ENCODE measurements at places on chromosomes 5 and 9. TPM values are rescaled to one million over a fixed set of nuclear protein-coding genes. Genes with fewer than 3 reads are reported as not detected.

The GADD45G gene
- 10.2 TPM for total RNA-seq

The ZFAND5 gene
- 113 TPM for total RNA-seq

The SARDH gene
- 30.5 TPM for total RNA-seq

The F2R gene
- total RNA-seq = 44.6 TPM

The WNK2 gene
- total RNA-seq = not detected

DNA sequence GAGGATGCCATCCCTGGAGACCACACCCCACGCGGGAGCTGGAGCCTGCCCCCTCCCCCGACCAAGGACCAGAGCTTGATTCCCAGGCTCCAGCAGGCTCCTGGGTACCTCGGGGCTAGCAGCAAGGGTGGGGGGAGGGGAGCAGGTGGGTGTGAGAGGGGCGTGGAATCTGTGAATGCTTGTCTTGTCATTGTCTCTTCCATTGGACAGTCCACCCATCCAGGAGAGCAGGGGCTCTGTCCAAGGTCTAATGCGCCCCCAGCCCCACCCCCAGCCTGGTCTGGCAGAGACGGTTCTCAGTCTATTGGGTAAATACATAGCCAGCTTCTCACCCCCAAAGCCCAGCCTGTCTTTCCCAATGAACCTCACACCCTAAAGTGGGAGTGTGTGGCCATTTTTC, 22.8 kb downstream of the URM1 start:
- no peak for DNase-seq

DNA sequence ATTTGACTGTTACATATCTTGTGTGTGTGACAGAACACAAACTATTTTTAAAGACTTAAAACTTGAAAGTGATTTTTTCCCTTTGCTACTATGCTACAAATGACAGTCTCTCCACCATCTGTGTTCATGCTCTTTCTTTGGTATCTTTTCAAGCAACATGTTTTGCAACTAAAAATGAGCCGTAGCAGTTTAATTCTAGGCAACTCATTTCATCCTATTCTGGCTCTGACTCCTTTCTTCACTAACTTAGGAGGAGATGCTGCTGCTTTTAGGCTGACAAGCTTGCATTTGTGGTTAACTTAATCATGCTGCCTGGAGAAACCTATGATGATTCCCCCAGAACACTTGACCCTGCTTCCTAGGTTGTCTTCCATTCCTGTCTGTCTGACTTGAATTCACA, 100.6 kb downstream of the HACD4 start:
- no peak for DNase-seq

DNA sequence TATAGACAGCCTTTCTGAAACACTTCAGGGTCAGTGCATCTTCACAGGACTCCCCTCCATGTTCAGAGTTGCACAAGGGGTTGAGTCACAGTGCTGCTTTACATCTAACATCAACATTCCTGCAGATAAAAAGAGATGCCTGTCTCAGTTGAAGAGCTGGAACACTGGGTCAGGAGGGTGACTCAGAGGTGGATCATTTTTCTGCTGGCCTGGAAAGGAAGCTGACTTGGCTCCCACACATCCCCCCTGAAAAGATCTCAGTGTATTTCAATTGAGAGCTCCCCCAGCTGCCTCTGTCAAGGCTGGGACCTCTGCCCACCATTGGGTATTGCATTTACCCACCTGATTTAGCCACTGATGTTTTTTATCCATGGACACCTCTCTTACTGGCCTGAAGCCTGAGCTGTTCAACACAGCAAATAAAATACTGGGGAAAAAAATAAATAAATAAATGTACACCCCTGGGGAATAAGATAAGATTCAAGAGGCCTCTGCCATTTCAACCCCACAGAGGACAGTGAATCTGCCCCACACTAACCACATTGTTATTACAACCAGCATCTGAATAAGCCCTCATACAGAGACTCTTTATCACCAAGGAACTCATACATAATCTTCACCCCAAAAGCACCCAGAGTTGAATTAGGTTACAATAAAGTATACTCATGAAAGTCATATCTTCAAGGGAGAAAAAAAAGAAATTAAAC, 716.4 kb downstream of the SEMA5A start:
- DNase-seq = peak; percentile 99

GRCh38 chr5:56853698-56854097, 38.3 kb downstream of the MAP3K1 start:
- no peak for DNase-seq

DNA sequence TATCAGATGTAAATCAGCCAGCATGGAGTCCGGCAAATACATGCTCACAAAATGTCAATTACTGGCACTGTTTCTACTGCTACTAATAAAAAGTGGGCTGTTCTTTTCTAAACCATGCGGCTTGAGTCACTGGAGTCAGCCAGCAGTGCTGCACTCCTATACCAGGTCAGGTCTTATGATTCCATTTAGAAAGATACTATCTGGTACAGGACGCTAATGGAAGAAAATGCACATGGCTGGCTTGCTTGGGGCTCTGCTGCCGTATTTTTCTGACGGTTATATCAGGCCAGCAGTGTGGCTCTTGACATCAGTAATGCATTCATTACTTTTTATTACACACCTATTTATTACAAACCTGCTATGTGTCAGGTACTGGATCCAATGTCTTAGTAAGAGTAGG, 74.3 kb downstream of the NDFIP1 start:
- DNase-seq = no peak

DNA sequence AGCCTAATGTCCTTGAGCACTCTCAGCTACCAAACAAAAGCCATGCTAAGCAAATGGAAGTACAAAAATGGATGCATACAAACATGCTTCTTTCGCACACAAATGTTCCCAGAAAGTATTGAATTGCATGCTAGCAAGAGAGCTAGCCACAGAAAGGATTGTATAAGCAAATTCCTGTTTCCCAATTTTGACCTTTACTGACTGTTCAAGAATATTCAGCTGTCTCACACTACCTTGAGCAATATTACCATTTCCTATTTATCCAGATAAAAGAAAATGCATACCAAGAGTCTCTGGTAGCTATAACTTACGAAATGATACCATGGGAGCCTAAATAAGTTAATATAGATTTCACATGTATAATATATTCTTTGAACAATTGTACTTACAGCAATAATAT, 264.6 kb downstream of the TMEM167A start:
- no peak for DNase-seq

- DNase-seq = peak; percentile 28
Measured at GRCh38 chr5:110751902-110752762, 13.3 kb downstream of the SLC25A46 start.

DNA sequence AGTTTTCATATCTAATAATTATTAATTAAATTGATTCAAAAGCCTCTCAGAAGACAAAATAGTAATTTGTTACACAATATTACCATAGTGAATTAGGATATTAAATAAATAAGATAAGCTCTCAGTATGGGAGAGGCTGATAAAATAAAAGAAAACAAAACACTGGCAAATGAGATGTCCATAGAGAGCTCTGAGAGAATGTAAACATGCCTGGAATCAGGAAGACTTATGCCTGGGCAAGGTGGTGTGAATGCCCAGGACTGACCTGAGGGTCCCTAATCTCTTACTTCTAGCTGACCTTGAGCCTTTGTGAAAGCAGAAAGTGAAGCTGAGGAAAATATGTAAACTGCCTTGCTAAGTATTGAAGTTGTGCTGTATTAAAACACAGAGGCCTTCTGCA, 616.5 kb downstream of the PTPRD start:
- DNase-seq = no peak

DNA sequence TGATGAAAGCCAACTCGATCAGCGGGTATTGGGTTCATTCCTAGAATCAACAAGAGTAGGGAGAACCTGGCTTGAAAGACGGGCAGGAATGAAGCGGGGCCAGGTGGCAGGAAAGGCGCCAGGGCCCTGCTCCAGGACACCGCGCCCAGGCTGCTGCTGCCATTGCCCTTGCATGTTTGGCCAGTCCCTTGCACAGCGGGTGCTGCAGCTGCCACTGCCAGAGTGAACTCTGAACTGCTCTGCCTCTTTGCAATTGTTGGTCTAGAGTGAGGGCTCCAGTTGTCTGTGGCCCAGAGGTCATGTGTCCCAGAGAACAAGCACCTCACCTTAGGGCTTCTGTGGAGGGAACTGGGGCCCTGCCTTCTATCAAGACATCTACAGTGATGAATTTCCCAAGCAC, 24.0 kb upstream of the CARTPT start:
- no peak for DNase-seq

- DNase-seq = peak; percentile 88
Measured at GRCh38 chr5:150538007-150538917, 30.3 kb downstream of the NDST1 start.
